Mammary epithelial cell (primary cell): ENCODE measurements at places on chromosomes 12 and 14. TPM values are rescaled to one million over a fixed set of nuclear protein-coding genes. Genes with fewer than 3 reads are reported as not detected.

Gene C12orf60
- 1.1 and 1.3 TPM in 2 replicates for total RNA-seq

DNA sequence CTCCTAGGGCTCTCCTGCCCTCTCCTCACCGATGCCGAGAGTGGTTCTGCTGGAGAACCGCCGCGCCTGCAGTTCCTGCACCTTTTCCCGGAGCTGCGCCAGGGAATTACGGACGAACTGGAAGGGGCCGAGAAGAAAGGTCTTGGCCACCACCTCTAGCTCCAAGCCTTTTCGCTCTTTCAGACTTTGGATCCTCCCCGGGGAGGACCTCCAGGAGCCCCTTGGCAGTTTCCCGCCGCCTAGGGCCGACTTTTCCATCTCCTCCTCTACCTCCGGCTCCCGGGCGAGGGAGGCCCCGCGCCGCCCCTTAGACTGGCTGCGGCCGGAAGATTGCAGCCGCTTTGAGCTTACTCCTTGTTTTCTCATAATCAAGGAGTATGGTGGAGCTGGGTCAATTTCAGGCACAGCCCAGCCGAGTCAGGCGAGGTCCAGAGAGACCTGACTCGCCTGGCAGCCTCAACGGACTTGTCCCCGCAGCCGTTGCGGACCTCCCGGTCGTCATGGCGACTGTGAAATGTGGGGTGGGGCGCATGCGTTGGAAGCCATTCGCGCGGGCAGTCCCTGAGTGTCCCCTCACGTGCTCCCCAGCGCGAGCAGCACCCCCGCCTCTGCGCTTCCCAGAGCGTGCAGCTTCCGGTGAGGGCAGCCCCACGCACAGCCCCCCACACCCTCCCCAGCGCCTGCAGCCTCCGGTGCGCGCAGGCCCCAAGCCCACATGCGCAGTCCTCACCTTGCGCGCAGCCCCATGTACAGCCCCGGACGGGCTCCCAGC is at the start of gene DPY19L2:
TSS of gene DPY19L2 (minus strand) at position 466 of the 772 bp plus-strand sequence. CDS start at position 366, 100 bp downstream.
- peak; percentile 33 for DNase-seq

DNA sequence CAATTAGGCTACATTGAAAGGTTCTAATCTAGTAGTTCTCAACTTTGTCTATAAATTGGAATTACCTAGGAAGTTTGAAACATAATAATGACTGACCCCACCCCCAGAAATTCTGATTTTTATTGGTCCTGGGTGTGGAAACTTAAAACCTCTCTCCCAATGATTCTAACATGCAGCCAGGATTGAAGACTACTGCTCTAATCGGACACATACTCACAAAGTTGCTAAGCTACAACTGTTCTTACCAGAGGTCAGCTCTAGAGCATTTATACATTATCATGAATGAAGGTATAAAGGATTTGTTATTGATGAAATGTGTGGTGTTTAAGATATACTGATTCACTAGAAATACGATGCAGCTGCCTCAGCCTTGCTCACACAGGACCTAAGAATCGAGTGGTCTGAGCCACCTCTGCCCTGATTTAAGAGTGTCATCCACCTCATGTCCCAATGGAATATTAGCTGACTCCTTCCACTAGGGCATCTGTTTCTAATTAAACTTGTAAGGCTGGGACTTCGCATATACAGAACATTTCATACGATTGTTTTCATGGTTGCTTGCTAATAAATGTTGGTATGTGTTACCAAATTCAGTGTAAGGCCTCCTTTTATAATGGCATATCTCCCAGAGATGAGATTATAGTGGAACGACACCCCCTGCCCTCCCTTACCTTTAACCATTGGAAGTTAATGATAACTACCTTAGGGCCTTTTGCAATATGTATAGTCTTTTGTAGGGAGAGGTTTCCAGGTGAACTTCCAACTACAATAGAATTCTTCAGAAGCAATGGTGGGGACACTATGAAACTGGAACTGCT is 410.8 kb upstream of the PDE3A start:
- DNase-seq = no peak

Gene TRHDE
- 0.17 TPM for total RNA-seq

DNA sequence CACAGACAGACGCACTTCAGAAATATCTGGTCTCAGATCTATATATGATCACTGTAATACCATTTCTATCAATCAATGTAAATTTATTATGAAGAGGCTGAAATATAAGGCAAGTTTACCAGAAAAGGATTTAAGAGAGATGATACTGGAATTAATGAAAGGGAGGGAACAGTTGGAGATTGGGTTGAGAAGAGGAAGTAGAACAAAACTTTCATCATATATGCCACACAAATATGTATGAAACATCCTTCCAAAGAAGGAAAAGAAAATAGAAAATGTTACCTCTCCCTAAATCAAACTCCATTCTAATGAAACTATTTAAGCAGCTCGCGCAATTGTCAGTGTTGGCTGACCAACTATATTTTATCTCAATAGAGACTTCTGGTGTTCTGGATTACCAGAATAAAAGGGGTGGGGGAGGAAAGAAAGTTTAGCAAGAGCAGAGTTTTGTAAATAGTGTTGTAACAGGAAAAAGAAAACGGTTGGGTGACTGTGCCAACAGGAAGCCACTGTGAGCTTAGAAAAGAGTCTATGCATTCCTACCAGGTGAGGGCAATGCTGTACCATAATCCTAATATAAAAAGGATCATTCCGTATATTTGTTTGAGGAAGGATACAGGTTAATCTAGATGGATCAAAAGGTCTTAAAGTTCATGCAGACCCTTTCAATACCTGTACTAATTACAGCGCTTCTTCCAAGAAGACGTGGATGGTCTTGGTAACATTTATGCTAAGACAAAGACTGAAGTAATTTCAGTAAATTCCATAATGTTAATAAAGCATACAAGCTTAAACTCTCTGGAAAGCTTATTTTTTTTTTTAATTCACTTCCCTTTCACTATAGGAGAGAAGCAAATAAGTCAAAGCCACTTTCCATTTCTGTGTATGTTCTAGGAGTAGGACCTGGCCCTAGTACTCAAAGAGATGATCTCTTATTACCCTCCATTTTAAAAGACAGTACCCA is 14.5 kb upstream of the LLPH start:
- DNase-seq = peak; percentile 55

DNA sequence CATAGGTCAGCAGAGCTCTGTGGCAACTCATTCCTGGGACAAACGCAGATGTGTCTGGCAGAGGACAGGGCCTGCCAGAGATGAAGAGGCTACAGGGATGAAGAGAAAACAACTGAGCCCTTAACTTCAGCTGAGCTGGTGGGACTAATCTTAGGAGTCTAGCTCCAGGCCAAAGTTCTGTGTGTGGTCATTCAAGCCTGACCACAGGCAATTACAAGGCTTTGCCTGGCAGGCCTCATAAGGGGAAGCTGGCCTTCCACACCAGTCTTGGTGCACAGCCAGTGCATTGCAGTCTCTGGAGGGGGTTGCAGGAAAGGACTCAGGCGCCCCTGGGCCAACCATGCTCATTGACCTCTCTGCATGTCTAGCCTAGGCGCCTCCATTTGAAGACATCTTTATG is 127.6 kb upstream of the DAAM1 start:
- DNase-seq = no peak

DNA sequence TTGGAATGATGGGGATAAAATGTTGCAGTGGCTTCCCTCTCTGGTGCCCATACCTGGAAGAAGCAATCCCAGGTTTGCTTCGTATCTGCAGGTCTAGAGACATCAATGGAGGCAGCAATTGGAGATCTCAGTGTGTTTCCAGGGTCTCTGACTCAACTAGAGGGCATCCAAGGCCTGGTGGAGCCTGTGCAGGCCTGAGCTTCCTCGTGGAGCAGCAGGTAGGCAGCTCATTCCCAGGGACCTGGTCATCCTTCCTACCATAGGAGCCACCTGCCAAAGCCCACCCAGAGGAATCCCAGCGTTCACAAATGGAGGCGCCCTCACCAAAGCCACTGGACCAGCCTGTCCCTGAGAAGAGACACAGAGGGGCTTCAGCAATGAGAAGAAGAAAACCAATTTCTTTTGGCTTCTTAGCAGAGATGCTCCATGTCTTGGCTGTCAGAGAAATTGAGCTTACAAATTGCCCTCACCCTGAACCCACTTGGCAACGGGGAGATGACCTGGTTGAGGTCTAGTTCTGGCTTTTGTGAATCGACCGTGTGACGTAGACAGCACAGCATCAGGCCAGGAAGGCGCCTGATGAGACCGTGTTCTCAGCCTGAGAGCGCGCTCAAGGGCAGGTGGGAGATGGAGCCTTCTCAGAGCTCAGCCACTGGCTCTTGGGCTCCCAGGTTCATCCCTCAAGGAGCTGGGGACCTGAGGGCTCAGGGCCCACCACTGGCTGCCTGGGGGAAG is 283.6 kb downstream of the DPF3 start:
- DNase-seq = no peak

DNA sequence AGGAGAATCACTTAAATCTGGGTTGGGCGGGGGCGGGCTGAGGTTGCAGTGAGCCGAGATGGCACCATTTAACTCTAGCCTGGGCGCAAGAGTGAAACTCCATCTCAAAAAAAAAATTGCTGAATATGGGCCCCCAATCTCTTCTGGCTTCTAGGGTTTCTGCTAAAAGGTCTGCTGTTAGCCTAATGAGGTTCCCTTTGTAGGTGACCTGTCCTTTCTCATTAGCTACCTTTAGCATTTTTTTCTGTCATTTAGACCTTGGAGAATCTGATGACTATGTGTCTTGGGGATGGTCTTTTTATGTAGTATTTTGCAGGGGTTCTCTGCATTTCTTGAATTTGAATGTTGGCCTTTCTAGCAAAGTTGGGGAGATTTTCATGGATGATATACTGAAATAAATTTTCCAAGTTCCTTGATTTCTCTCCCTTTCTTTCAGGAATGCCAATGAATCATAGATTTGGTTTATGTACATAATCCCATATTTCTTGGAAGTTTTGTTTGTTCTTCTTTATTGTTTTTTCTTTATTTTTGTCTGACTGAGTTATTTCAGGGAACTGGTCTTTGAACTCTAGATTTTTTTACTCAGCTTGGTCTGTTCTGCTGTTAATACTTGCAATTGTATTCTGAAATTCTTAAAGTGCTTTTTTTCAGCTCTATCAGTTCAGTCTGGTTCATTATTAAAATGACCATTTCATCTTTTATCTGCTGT is 181.5 kb downstream of the TTC6 start:
- DNase-seq = no peak

GRCh38 chr12:68089101-68089500 is 70.4 kb downstream of the IFNG start:
- DNase-seq = no peak

Gene SLC6A13
- total RNA-seq = 0.50 TPM

DNA sequence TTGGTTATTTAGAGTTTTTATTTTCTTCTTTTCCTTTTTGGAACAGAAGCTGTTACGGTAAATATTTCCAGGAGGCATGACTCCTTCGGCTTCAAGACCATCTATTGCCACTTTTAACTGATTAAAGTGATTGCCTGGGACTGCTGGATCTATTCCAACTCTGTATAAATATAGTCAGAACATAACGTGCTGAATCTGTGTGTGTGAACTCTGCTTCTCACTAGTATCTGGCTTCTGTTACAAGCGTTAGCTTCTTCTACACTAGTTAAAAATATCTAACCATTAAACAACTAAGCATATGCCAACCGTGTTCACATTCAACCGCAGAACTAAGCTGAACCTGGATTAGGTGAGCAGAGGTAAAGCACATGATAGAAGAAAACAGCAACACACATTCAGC is 49.0 kb downstream of the TMTC1 start:
- DNase-seq = no peak

- no peak for DNase-seq
Observed at GRCh38 chr14:58801086-58801485, 163.3 kb downstream of the DACT1 start.

DNA sequence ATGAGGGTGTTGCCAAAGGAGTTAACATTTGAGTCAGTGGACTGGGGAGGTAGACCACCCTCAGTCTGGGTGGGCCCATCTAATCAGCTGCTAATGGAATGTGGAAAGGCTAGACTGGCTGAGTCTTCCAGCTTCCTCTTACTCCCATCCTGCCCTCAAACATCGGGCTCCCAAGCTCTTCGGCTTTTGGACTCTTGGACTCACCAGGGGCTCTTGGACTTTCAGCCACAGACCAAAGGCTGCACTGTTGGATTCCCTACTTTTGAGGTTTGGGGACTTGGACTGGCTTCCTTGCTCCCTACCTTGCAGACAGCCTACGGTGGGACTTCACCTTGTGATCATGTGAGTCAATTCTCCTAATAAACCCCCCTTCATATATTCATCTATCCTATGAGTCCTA is 276.6 kb upstream of the DIO3 start:
- DNase-seq = no peak

Gene PABPN1
- total RNA-seq = 138 and 148 TPM in 2 replicates

DNA sequence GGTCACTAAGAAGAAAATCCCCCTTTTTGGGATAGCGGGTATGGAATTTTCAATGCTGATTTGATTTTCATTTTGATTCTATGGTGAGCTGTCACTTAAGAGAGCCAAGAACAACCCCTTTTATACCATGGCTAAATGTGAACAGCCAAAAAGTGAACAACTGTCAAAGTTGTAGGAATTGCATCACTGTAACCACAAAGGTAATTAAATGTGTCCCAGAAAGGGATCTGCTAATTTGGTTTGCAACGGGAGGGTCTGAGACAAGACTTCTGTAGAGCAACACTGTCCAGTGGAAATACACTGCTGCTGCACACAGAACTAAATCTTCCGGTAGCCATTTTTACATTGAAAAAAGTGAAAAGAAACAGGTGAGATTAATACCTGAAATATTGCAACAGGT is 14.6 kb downstream of the CHST11 start:
- no peak for DNase-seq
